ENCODE measurements at places on chromosomes 2 and 18.

DNA sequence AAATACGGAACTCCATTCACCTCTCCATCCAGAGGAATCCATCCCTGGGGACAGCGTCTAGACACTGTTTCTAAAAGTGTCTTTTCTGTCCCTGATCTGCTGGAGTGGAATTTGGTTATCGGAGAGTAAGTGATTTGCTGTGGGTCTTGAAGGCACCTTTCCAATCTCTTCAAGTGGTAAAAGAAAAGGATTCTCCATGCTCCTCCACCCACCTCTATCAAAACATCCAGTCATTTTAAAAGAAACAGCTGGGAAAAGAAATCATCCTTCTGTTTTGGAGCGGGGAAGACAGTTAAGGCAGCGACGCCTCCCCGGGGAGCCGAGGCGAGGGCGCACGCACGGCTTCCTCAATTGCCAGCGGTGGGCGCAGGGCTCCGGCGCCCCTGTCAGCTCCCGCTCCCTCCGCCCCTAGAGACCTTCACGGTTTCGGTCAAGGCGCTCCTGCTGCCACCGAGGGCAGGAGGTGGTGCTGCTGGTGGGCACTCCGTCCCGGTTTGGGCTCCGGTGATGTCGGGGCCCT lies 547 bp downstream of the SLC35F5 start:
- DNase-seq, result peak; percentile 33

DNA sequence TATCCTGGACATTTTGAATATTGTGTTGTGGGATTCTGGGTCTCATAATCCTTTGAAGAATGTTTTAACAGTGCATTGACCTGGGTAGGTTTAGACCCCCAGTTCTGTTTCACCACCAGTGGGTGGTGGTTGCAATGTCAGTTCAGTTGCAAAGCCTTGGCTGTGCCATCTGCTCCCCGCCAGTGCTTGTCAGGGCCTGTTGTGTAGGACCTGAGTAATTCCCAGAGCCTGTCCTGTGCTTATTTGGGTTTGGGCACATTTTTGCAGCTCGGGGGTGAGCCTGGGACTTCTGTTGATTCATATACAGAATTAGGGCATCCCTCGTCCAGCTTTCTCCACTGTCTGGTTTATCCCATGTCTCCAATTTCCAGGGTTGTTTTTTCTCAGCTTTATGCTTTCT lies 24.8 kb downstream of the ATP9B start:
- no peak for DNase-seq

DNA sequence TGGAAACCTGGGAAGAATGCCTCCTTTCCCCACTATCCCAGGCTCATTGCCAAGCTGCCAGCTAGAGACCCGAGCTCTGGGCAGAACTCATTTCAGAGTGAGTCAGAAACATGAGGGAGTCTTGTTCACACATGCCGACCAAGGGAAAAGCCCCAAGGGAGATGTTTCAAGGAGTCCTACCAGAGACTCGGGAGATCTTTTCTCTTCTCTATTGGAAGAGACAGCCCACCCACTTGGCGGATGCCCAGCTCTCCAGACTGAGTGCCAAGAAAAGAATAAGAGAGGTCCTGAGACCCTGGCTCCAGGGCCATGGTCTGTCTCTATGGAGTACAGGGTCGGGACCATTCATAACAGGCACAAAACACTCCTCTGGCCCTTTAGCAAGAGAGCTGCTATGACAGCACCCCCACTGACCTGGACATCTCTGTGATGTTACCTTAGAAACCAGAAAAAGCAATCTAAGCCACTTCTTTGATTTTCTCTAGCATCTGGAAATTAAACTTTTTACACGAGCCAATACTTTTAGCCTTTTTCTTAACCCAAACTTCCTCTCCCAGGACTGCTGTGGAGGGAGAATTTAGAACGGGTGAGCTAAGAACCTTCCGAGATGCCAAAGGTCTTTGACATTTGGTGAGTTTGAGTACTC lies 18.5 kb upstream of the IGFBP5 start:
- DNase-seq, result peak; percentile 94

DNA sequence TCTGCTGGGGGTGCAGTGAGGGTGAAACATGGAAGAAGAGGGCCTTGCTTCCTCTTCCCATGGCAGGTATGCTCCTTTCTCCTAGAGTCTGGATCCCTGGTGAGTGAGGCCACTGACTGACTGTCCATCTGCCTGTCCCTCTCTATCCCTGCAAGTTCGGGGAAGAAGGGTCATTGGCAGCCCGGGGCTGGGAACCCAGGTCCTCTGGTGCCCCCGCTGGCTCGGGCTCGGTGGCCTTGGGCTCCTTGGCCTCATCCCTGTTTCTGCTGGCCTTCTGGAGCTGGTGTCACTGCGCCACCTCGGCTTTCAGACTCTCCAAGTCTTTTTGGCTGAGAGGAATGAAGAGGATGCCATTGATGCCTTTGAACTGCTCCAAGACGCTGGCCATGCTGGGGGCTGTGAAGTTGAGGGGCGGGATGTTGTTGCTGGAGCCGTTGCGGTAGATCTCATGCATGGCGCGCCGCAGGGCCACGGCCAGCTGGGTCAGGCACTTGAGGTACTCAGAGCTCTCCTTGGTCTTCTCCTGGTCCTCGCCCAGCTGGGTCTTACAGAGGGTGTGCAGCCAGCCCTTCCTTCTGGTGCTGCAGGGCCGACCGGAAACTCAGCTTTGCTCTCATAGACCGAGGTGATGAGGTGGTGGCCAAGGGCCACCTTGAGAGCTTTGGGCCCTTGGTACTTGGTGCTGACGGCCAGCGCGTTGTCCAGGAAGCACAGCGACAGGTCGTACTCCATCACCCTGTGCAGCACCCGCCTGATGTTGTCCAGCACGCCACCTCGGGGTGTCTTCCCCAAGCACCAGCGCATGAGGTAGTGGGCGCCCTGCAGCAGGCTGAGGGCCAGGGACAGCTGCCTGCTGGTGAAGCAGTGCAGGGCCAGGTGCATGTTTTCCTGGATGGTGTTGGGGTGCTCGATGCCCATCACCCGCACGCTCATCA lies 6.3 kb downstream of the MEP1B start:
- no peak for DNase-seq

DNA sequence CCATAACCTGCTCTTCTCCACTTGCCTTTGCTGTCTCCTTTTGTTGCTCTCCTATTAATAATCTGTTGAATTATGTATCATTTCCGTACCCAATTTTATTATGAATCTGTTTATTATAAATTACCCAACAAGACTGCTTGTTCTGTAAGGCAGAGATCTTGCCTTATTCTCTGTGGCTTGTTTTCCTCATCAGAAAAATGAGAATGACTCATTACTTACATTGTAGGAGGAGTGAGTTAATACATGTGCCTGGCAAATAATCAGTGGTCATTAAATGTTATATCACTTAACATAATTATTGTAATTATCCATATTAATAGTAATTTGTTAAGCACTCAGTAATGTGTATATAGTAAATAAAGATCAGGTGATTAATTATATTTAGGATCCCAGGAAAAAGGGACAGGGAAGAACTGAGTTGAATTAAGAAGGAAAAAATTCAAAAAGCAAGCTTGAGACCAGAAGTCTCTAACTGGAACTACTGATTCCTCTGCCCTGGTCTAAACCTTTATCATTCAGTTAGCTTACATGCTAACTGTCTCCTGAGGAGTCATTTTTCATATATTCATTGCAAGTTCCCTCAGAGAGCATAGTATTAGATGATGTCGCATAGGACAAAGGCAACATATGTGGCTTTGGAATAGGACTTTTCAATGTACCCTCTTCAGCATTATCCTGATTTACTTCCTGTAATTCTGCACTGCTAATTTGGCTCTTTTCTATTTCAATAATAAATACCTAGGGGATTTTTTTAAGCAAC lies 335.7 kb downstream of the GALNT13 start:
- DNase-seq, result no peak

- no peak for DNase-seq
Observed at GRCh38 chr2:126880817-126881216, 17.9 kb upstream of the TEX51 start.

DNA sequence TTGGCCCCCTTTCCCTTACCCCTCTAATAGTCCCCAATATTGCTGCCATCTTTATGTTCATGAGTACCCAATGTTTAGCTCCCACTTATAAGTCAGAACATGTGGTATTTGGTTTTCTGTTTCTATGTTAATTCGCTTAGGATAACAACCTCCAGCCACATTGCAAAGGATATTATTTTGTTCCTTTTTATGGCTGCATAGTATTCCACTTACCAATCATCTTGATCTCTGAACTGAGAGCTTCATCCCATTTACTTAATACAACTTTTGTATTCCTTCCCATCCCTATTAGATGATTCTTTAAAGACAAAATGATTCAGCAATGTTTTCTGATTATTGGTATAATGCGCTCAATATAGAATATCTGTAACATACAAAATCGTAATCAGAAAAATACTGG lies 36.7 kb downstream of the ARL5A start:
- DNase-seq, result no peak

GRCh38 chr18:59001721-59002120 lies 137.0 kb downstream of the ZNF532 start:
- no peak for DNase-seq

GRCh38 chr2:213205944-213206343 lies 54.5 kb upstream of the IKZF2 start:
- no peak for DNase-seq

DNA sequence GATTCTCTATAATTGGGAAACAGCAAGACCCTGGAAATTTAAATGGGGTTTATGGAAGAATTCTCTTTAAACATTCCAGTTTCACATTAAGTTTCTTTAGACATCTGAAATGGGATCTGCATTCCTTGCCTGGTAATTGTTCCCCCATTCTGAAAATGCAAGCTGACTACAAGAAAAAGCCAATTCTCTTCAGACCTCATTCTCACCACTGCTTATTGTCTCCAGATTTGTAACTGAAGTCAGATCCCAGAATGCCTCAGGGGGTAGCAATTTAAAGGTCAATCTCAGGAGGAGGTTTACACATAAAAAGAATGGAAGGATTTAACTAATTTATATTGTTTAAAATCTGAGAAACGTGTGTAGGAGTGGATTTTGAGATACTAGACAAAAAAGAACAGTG lies 41.2 kb downstream of the COL3A1 start:
- DNase-seq, result peak; percentile 59

- peak; percentile 83 for DNase-seq
Observed at GRCh38 chr2:206693399-206694137, 24.6 kb downstream of the DYTN start.

DNA sequence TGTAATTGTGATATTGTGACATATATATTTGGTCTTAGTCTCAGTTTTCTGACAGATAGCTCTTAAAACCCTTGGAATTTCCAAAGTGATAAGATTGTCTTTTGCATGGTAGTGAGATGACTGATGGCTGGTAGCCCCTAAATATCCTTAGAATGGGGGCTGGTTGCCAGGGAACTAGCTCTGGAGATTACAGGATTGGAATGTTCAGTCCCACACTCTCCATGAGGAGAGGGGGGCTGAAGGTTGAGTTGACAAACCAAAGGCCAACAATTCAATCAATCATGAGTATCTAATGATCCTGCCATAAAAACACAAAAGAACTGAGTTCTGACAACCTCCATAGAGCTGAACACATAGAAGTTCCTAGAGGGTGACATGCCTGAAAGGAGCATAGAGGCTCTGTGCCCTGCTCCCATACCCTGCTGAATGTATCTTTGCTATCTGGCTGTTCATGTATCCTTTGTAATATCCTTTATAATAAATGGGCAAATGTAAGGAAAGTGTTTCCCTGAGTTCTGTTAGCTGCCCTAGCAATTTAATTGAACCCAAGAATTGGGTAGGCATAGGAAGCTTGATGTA lies 1680.3 kb upstream of the PIK3C3 start:
- no peak for DNase-seq

DNA sequence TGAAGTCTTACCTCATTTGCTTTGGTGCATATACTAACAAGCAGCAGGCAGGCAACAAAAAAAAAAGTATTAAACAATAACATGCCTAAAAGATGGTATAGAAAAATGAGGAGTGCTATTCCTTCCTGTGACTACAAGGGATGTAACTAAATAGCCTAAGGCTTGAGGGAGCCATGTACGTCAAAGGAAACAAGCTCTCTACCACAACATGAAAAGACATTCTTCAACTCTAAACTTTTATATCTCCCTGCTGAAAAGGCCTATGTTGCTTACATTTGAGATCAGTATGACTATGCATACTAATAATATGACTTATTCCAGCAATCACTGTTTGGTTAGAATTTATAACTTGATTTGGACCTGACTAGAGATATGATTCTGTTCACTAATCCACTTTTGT lies 347.9 kb downstream of the ADCYAP1 start:
- DNase-seq, result no peak

GRCh38 chr2:128347701-128348539 lies 29.3 kb upstream of the HS6ST1 start:
- DNase-seq, result peak; percentile 91

DNA sequence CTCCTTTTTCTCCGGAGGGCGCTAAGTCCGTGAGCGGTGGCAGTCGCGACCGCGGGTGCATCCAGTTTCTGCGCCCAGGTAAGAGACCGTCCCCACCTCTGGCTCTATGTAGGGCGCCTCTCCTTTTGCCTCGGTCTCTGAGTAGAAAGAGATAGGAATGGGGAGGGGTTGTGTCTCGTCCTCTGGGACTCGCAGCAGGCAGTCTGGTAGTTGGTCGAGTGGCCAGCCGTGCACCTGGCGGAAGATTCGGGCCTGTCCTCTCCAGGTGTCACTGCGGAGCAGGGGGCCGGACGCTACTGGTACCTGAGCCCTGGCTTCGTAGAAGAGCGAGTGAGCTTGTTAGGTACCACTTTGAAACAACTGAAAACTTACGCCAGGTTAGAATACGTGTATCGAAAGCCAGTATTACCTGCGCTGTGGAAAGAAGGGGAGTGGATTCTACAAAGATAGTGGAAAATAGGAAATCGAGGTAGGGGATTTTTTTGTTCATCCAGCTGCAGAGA lies 403 bp downstream of the MAP2 start:
- DNase-seq, result no peak

DNA sequence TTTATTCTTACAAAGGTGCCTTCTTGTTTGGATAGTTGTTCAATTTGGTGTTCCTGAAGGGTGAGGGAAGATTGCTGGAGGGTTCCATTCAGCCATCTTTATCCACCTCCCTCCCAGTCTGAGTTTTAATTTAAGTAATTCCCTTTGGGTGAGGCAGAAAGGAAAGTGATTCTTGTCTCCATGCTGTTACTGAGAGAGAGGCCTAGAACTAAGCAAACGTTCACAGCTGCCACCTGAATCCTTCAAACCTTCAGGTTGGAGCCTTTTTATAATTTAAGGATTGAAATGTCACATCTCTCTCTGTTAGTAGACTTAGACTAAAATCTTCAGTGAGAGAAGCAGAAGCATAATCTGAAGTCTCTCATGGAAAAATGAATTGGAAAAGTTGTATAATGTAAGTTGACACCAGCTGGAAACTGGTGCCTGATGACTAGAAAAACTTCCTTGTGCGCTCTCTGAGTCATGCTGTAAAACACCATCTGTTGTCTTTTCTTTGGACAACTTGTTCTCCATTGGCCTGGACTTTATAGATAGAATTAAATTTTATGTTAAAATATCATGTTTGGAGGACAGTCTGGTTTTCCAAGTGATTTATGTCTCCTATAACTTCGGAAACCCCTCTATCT lies 14.6 kb downstream of the STRADB start:
- DNase-seq, result peak; percentile 81

- peak; percentile 14 for DNase-seq
Observed at GRCh38 chr2:55493220-55493619, 26.3 kb upstream of the CFAP36 start.
